ENCODE measurements at places on chromosomes 1 and 21. TPM values are rescaled to one million over a fixed set of nuclear protein-coding genes. Genes with fewer than 3 reads are reported as not detected.
A peak's percentile ranks its signal among the peaks of the same experiment; 100 is the strongest.

GRCh38 chr1:227941509-227942020 lies 6.2 kb downstream of the WNT9A start:
- H3K27me3 ChIP-seq = peaks cover 98% of the 10 kb centered on the region
- no peaks in the 10 kb centered on the region for H3K36me3 ChIP-seq
- no peak overlapping the region for H3K4me3 ChIP-seq
- H3K4me1 ChIP-seq = peaks cover 47% of the 10 kb centered on the region
- no peak overlapping the region for H3K27ac ChIP-seq
- no peak for DNase-seq

Gene SEC16B
- total RNA-seq = not detected

- no peak for DNase-seq
- H3K27ac ChIP-seq = no peak overlapping the region
- no peaks in the 10 kb centered on the region for H3K27me3 ChIP-seq
- H3K4me1 ChIP-seq = no peaks in the 10 kb centered on the region
Measured at GRCh38 chr1:39462074-39462473, 29.4 kb upstream of the BMP8A start.

Gene PALMD
- 3.5 TPM for total RNA-seq

Gene RHBG
- not detected for total RNA-seq

DNA sequence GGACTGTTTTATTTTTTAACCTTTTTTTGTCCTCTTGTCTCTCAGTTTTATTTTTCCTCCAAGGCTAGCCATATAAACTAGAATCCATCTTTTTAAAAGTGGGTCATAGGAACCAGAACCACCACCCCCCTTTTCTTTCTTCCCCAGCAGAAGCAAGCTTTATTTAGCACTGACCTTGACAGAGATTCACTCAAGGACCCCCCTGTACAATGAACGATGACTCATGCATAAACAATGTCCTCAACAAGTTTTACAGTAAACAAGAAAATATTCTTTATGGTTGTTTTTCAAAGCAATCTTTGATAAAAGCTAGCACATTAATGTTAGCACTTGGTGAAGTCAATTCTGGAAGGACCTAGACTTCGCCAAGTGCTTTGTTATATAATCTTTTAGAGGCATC lies 14.1 kb downstream of the PKN2 start:
- H3K4me1 ChIP-seq = peaks cover 3% of the 10 kb centered on the region
- H3K4me3 ChIP-seq = no peak overlapping the region
- DNase-seq = peak; percentile 14
- H3K36me3 ChIP-seq = peaks cover 15% of the 10 kb centered on the region
- no peaks in the 10 kb centered on the region for H3K27me3 ChIP-seq

- peaks cover 12% of the 10 kb centered on the region for H3K27me3 ChIP-seq
- no peak overlapping the region for H3K27ac ChIP-seq
- no peak overlapping the region for H3K4me3 ChIP-seq
- H3K4me1 ChIP-seq = peaks cover 8% of the 10 kb centered on the region
- no peaks in the 10 kb centered on the region for H3K36me3 ChIP-seq
Measured at GRCh38 chr1:154759196-154759595, 110.9 kb downstream of the KCNN3 start.

GRCh38 chr21:36980280-36981048 lies 14.0 kb upstream of the HLCS start:
- no peak overlapping the region for H3K4me3 ChIP-seq
- H3K36me3 ChIP-seq = no peaks in the 10 kb centered on the region
- H3K4me1 ChIP-seq = peaks cover 6% of the 10 kb centered on the region
- no peak overlapping the region for H3K27ac ChIP-seq
- H3K27me3 ChIP-seq = no peaks in the 10 kb centered on the region
- DNase-seq = no peak

- H3K4me1 ChIP-seq = peaks cover 56% of the 10 kb centered on the region
- H3K4me3 ChIP-seq = peak overlapping the region; percentile 95
- H3K27ac ChIP-seq = peak overlapping the region; percentile 91
- no peaks in the 10 kb centered on the region for H3K27me3 ChIP-seq
- DNase-seq = no peak
Measured at GRCh38 chr1:151056149-151056548, 3.3 kb downstream of the CDC42SE1 start.

- H3K36me3 ChIP-seq = no peaks in the 10 kb centered on the region
- no peaks in the 10 kb centered on the region for H3K27me3 ChIP-seq
- H3K4me3 ChIP-seq = no peak overlapping the region
- DNase-seq = no peak
Measured at GRCh38 chr1:222786121-222786520, 28.7 kb upstream of the DISP1 start.

Gene UBL4B
- not detected for total RNA-seq

DNA sequence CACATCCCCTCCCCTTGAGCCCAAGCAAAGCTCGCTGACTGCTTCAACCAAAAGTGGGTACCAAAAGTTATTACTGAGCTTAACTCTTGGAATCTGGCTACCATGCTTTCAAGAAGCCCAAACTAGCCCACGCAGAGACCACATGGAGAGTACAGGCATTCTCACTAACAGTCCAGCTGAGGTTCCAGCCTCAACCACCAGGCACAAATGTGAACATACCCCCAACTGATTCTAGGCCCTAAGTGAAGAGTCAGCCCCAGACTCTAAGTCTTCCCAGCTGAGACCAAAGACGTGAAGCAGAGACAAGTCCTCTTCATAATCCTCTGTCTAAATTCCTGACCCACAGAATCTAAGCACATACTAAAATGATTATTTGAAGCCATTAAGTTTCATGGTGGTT lies 36.8 kb downstream of the EVI5 start:
- no peaks in the 10 kb centered on the region for H3K4me1 ChIP-seq
- H3K36me3 ChIP-seq = no peaks in the 10 kb centered on the region
- no peak overlapping the region for H3K4me3 ChIP-seq

Gene TAF13
- total RNA-seq = 35.3 TPM

Data from K562 (cell line).